ENCODE measurements at places on chromosomes 11 and 22. TPM values are rescaled to one million over a fixed set of nuclear protein-coding genes. Genes with fewer than 3 reads are reported as not detected.

GAL3ST1 gene
- total RNA-seq, result not detected

OR8A1 gene
- total RNA-seq, result not detected

KCNA4 gene
- total RNA-seq, result not detected

GAS2 gene
- total RNA-seq, result 1.4 TPM

DNA sequence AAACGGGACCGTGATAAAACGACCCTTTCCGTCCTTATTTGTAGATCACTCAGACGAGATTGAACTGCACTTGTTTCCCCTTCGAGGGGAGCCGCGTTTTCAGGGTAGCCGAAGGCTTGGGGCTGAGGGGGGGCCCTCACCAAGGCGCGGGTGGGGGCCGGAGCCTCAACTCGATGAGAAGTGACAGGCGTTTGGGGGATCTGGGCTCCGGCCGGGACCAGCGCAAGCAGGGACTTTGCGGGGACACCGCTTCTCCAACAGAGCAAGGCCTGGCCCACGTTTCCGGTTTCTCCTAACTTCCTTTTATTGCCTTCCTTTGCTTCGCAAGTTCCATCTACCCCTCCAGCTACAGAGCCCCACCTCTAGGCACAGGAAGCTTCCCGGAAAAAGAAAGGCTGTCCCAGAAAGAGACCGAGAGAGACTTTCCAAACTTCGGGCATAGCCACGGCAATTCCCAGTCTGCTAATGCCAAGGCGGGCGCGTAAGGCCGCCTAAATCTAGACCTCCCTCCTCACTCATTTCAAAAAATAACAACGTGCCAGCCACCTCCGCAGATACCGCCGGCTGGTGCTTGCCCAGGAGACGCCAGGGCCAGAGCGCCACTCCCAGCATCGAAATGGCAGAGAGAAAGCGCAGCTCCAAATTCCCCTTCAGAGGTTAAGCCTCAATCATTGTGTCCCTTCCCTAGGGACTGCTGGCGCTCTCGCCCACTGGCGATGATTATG lies 6.6 kb downstream of the PAX6 start:
- no peak for DNase-seq

- no peak for DNase-seq
Measured at GRCh38 chr11:33847251-33847650, 44.6 kb downstream of the LMO2 start.

DNA sequence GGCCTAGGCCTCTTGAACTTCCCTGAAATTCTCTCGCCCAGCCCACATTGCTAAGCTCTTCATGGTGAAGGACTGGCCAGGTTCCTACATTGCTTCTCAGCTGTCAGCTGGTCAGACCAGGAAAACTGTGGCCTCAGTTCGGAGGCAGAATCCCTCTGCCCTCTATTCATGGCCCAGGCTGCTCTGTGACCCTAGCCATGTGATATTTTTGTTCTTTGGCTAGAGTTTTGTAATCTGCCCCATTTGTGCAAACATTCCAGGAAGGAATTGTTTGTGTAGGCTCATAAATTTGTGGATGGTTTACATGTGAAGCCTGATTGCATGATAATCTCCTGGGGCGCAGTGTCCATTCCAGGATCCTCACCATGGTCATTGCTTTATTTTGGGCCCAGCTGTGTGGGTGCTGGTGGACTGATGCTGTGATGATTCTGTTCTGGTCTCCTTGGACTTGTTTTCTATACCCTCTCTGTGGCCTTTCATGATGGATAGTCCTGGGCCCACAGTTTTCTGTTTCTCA lies 149.1 kb upstream of the E2F8 start:
- DNase-seq, result no peak

DNA sequence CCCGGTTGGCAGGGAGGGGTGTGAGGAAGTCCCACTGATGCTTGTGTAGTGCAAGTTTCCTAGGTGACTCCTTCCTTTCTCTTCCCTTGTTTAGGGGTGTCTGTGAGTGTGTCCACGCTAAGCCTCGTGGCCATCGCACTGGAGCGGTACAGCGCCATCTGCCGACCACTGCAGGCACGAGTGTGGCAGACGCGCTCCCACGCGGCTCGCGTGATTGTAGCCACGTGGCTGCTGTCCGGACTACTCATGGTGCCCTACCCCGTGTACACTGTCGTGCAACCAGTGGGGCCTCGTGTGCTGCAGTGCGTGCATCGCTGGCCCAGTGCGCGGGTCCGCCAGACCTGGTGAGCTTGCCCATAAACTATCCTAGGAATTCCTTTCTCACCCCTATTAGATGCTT lies 10.4 kb downstream of the CCKBR start:
- DNase-seq, result no peak

DNA sequence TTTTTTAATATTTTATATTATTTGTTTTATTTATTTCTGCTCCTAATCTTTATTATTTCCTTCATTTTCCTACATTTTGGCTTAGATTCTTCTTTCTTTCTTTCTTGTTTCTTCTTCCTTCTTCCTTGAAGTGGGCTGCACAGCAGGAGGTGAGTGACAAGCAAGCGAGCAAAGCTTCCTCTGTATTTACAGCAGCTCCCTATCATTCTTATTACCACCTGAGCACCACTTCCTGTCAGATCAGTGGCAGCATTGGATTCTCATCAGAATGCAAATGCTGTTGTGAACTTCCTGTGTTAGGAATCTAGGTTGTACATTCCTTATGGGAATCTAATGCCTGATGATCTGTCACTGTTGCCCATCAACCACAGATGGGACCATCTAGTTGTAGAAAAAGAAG lies 784.9 kb upstream of the LUZP2 start:
- no peak for DNase-seq

GRCh38 chr11:120001178-120002090 lies 136.5 kb downstream of the TRIM29 start:
- DNase-seq, result no peak

GRCh38 chr11:108985236-108985944 lies 320.5 kb downstream of the DDX10 start:
- DNase-seq, result no peak

- no peak for DNase-seq
Measured at GRCh38 chr11:133173810-133174412, 358.4 kb downstream of the OPCML start.

- no peak for DNase-seq
Measured at GRCh38 chr22:44133901-44134571, 46.7 kb upstream of the PARVG start.

- no peak for DNase-seq
Measured at GRCh38 chr11:134537296-134537695, 125.3 kb upstream of the B3GAT1 start.

DNA sequence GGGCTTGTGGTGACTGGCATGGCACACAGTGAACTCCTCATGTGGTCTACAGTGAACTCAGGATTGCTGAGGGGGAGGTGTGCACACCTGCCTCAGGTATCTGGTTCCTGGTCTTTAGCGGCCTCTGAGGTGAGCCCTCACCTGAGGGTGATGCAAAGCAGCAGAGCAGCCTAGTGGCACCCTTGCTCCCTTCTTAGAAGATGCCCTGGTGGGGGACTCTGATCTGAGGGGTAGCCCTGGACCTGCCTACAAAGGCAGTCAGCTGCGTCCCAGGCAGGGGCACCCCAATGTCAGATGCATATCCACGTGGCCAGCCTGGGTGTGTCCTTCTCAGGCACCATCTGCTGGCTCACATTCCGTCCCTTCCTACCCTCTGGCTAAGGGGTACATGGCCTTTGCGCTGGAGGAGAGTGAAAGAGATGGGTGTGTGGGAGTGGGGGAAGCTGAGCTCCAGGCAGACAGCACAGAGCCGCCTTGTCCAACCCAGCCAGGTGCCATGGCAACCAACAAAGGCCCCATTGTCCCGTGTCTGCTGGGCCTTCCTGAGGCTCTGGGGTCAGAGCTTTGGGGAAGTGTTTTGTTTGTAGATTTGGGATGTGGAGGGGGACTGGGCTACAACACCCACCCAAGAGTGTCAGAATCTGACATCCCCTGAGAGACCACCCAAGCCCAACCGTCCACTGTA lies 5.8 kb downstream of the PLEKHB1 start:
- DNase-seq, result peak; percentile 75

- peak; percentile 54 for DNase-seq
Measured at GRCh38 chr22:27125539-27125938, 468.2 kb downstream of the MIAT start.

DNA sequence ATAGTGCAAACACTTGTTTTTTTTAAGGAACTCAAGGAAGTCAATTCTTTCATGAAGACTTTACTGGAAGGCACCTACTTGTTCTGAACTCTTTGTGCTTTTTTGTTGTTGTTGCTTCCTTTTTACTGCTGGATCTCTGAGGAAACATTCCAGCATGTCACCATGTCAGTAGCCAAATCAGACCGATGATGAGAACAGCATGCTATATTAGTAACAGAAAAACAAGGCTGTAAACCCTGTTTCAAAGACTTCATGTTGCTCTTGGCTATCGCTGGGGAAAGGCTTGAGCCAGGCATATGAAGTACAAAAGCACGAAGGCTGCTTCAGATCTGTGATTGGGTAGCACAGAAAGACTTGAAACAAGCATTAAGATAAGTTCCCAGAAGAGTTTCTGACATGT lies 125.6 kb upstream of the SLC5A12 start:
- no peak for DNase-seq
